A549 treated with DMSO at 1 μM for 4 hours (cell line): ENCODE measurements at places on chromosomes 2 and 18. TPM values are rescaled to one million over a fixed set of nuclear protein-coding genes. Genes with fewer than 3 reads are reported as not detected.

Gene ASXL2
- 12.7 to 20.0 TPM (median 18.0 TPM) in 5 replicates for total RNA-seq

Gene SERPINB4
- total RNA-seq = 0.12 to 0.28 TPM (median 0.18 TPM) in 5 replicates

Gene FLACC1
- total RNA-seq = 0.14 to 0.45 TPM in 2 of 5 replicates, not detected in the others

Gene NYAP2
- total RNA-seq = 0.02 to 0.03 TPM (median 0.02 TPM) in 3 of 5 replicates, not detected in the others
